ENCODE measurements at places on chromosomes 5 and 9.

DNA sequence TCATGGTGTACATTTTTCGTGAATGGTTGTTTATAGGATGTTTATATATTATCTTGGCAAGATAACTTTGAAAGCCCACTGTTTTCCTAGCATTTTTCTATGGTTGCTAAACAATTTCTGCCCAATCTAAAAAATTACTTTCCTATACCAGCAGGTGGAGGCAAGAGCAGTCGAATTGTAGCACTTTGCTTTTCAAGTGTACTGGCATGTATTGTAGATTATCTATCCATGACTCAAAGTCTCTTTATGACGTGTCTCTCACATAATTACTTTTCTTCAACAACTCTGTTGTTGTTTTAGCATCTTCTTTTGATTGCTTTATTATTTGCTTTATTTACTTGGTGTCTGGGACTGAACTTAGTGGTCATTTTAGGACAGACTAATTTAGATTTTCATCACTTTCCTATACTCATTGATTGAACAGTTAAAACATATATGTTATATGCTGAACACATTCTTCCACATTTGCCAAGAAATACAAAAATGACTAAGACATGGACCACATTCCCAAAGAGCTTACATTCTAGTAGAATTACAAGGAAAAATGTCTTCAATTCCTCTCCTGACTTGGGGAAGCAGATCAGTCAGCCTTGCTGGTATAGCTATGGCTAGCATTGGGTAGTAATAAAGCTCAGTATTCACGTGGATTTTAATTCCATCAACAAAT lies 20.7 kb downstream of the NLN start:
- peak; percentile 30 for DNase-seq

DNA sequence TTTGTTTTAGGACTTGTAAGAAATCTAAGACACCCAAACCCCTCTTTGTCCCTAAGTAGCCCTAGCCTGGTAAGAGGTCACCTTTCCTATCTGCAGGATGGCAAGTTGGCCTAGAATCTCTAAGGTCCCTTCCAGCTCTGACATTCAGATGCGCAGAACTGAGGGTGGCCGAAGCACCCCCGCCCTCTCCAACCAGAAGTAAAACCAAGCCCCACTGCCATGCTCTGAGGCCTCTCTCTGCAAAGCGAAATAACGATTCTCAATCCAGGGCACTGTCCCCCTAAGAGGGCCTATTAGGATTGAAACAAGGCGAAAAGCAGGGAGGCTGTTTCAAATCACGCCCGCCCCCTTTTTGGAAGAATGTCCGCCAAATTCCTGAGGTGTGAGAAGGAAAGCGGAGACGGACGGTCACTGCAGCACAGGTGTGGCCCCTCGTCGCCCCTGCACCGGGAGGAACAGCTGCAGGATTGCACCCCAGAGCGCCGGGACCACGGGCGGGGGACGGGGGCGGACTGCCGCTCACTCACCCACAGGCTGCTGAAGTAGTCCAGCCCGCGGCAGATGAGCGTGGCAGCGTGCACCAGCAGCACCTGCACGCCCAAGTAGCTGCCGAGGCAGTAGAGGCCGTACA lies 824 bp downstream of the TMEM245 start:
- no peak for DNase-seq

DNA sequence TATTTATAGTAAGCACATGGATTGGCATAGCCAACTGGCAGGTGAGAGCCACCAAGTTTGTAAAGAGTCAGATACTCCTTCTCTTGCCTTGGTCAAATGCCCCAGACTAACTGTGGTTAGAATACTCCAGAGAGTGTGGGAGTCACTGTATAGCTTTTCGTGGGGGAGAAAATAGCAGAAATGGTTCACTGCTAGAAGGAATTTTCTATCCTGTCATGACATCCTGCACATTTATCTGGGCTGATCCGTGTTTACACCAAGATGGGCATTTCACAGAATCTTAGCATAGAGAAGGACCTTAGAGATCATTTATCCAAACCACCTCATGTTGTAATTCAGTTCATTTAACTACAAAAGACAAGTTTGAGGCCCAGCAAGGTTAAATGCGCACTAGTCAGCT lies 460.8 kb downstream of the ENC1 start:
- no peak for DNase-seq

- DNase-seq, result no peak
Observed at GRCh38 chr5:38538161-38538560, 18.3 kb downstream of the LIFR start.

GRCh38 chr9:133786371-133786753 lies 48.2 kb upstream of the SARDH start:
- no peak for DNase-seq

GRCh38 chr5:133128066-133128465 lies 76.3 kb downstream of the HSPA4 start:
- DNase-seq, result no peak

DNA sequence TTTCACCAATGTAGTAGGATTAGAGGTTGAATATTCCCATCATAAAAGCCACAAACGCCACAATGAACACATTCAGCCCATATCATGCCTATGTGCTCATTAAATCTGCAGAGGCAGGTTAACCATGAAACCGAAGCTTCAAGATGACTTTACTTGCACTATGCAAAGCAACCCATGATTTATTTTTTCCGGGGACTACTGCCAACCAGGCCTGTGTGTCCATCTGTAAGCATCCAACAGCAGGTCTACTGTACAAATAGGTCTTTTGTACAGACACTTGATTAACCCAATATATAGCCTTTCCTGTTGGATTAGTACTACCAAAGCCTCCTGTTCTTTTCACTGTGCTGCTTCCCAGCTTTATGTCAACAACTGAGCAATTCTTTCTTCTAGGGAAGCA lies 104.9 kb upstream of the CDH10 start:
- no peak for DNase-seq
